Stimulated activated CD4-positive, alpha-beta T cell treated with anti-CD3 and anti-CD28 coated beads, Interleukin-15, amount 100 ng/mL, for 1 hour (primary cell): ENCODE measurements at places on chromosomes 1 and 21.

GRCh38 chr21:36454706-36455105 lies 25.2 kb downstream of the CLDN14 start:
- DNase-seq = no peak

DNA sequence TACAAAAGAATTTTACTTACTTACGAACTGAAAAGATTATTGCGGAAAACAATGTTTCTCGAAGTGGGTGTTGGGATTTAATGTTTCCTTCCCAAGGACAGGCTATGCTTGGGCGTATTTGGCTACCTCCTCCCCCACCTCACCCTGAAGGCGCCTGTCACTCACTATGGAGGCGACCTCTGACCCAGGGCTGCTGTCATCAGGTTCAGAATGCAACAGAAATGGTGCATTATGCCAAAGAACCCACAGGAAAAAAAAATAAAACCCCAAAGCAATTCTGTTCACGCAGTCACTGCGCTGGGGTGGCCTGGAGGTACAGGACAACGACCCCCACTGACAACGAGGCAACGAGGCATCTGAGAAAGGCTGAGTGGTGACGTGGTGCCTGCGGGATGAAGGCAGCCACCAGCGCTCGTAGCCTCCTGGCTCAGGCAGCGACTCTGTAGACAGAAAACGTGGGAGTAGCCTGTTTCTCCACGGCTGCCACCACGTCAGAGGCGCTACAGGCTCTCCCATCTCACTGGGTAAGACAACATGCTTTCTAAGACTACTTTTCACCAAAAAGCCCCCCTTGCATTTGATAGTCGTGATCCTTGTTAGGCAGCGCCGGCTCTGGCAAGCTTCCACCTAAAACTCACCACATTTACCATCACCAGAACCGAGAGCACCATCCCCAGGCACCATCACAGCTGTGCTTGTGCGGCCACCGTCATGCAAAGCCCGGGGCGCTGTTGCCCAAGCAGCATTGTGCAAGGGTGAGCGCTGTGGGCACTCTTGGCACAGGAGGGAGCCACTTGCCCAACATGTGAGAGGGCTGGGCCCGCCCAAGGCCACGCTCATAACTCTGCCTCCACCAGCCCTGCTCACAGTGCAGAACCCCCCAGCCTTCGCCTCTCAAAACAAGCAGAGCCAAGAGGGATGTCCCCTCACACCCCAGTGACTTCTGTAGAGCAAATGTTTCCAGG lies 14.3 kb downstream of the NADK start:
- DNase-seq = no peak

DNA sequence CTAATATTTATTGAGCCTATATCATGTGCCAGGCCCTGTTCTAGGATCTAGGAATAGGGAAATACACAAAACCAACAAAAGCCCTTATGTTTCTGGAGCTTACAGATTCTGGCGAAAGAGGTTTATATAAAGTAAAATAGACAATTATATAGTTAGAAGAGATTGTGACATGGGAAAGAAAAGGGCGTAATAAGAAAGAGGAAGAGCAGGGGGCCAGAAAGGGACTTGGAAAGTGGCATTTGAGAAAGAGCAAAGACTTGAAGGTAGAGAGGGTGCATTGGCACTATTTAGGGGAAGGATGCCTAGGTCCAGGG lies 322.5 kb upstream of the FAM78B start:
- DNase-seq = no peak

DNA sequence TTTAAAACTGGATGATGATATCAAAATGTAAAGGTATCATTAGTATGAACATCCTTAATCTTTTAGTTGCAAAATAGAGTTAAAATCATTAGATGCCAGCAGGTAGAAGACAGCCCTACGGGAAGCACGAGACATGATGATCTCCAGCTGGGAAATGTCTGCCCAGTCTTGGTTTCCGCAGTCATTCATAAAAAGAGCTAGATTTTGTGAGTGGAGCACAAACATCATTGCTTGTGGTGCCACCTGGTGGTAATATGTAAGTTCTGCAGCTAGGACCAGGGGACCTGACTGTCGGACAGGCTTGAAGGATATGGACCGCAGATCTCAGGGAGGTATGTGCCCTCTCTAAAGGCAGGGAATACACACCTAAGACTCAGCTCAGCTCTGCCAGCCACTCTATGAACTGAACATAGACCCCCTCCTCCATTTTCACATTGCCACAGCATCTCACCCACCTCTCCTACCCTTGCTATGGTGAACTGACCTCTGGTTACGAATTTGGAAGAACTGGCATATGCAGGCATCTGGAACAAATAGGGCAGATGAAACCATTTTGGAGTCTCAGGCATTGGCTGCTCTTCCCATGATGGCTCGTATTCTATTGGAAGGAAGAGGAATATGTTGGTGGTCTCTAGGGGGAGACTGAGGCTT lies 9.2 kb downstream of the FCMR start:
- no peak for DNase-seq

- DNase-seq = no peak
These were observed 7.1 kb downstream of the MEX3A start for GRCh38 chr1:156075162-156075561.

- no peak for DNase-seq
These were observed 965 bp upstream of the SH2D5 start for GRCh38 chr1:20733360-20733975.

GRCh38 chr1:22089787-22090186 lies 37.3 kb downstream of the CDC42 start:
- DNase-seq = no peak

- DNase-seq = no peak
These were observed 58.8 kb downstream of the PUM1 start for GRCh38 chr1:31006747-31007146.

DNA sequence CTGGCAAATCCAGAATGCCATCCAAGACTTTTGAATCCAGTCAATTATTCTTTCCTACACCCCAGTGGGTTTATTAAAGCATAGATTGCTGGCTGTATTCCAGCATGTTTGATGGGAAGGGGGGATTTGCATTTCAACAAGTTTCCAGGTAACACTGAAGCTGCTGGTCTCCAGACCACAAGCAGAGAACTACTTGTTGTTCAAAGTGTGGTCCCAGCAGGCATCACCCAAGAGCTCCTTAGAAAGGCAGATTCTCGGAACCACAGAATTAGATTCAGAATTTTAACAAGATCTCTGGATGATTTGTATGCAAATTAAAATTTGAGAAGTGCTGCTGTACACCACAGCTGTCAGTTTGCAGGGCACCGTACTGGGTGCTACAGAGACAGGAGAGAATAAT lies 216.3 kb upstream of the FAM78B start:
- DNase-seq = no peak

GRCh38 chr1:69305621-69306020 lies 262.1 kb upstream of the LRRC7 start:
- DNase-seq = no peak

DNA sequence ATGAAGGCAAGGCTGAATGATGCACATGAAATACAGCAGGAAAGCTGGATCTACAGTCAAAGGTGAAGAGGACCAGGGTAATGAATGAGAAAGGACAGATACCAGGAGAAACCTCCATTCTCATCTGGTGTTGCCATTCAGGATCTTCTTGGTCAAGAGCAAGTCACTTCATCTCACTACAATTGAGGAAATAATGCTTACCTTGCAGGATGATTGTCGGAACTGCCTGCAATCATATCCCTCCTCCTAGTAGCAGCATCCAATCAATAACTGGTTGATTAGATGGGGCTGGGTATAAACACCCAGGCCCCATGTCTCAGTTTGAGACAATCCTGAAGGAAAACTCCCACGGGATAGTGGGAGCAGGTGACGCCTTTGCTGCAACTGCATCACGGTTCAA lies 194.8 kb upstream of the C8B start:
- DNase-seq = no peak

DNA sequence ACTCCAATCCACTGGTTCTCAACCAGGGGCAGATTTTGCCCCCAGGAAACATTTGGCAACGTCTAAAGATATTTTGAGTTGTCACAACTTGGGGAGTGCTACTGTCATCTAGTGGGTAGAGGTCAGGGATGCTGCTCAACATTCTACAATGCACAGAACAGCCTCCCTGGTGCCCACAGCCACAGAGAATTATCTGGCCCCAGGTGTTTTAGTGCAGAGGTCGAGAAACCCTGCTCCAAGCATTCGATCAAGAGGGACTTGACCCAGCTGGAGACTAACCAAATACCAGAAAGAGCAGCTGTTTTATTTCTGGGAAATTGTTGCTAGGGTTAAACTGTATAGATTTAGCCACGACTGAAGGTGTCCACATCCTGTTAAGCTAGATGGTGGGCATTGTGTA lies 19.2 kb downstream of the CD247 start:
- DNase-seq = no peak

GRCh38 chr1:239952348-239953308 lies 139.1 kb upstream of the FMN2 start:
- no peak for DNase-seq

- no peak for DNase-seq
These were observed 41.2 kb downstream of the KIF21B start for GRCh38 chr1:200982071-200982945.

- DNase-seq = no peak
These were observed 21.3 kb downstream of the GPR137B start for GRCh38 chr1:236163463-236164153.

DNA sequence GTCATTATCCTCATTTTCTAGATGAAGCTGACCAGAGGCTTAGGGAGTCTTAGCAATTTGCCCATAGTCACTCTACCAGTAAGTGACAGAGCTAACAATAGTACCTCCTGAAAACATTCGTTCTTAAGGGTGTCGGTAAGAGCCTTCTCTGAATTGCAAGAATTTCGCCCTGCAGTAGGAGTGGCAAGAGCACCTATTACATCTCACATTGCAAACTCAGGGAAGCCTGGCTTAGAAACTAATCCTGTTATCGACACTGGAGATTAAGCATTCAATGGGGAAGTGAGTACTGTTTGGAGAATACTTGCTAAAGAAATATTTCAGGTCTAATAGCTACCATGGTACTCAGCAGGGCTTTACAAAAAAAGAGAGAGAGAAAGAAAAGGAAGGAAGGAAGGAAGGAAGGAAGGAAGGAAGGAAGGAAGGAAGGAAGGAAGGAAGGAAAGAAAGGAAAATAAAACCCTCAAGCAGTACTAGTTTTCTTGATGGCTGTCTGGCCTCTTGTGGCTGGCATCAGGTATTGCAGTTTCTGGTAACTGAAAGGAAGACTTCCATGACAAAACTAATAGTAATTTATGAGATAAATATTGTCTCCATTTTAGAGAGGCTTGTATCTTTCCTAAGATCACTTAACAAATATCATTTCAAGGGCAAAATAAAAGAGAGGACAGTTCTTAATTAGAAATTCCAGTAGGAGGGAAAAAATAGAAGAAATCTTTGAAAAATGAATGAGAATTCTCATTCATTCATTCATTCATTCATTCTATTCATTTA lies 10.4 kb downstream of the C1orf226 start:
- no peak for DNase-seq

DNA sequence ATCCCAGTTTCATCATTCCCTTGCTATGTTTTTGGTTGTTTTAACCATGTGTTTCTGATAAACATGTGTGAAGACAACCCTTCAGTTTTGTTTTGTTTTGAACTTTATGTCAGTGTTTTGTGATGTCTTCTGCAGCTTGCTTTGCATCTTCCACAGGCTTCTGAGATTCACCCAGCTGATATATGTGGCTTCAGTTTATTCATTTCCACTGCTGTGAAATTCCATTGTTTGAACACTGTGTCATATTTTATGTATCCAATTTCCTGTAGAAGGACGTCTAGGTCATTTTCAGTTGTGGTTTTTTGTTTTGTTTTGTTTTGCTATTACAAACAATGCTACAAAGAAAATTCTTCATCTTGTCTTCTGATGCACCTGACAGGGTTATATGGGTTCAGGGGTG lies 27.2 kb upstream of the SLC26A9 start:
- DNase-seq = no peak

DNA sequence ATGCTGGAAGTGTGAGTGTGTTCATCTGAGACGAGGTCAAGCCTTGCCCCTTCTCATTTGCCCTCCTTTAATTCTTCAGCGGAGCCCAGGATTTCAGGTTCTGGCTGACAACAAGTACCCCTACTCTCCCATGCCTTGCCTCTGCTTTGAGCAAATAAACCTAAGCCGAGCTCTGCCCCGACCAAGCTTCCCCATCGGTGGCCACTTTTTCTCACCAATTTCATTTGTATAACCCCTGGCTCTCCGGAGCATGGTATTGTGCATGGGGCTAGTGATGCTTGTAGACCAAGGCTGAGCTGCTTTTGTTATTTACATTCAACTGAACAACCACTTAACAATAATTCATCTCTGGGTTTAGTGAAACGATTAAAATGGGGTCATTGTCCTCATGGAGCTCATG lies 100.2 kb upstream of the RAB3GAP2 start:
- DNase-seq = no peak

GRCh38 chr1:172211221-172211620 lies 209.3 kb upstream of the C1orf105 start:
- no peak for DNase-seq

DNA sequence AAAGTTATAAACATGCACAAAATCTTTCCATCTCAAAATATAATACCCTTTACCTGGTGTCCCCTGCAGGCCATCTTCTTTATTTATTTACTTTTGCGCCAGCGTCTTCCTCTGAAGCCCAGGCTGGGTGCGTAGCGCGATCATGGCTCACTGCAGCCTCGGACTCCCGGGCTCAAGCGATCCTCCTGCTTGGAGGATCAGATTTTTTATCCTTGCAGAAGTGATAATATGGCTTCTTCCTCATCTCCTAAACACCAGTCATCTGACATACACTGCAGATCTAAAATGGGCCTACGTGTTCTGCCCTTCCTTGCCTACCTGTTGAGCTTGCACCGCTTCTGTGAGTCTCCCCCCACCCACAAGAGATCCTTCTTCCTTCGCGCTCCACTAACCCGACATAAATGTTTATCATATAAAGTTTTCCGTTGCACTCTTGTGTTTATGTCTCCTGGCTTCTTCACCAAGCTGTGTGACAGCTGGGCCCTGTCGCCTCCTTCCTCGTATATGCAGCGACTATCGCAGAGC lies 506 bp upstream of the SRP9 start:
- DNase-seq = no peak

GRCh38 chr1:173870252-173871075 lies 2.3 kb downstream of the ZBTB37 start:
- no peak for DNase-seq

GRCh38 chr1:232153652-232154051 lies 476.3 kb downstream of the SIPA1L2 start:
- no peak for DNase-seq

- no peak for DNase-seq
These were observed 9.0 kb upstream of the PRDX1 start for GRCh38 chr1:45530632-45531135.

- DNase-seq = no peak
These were observed 55.6 kb upstream of the ABCD3 start for GRCh38 chr1:94362466-94363058.

DNA sequence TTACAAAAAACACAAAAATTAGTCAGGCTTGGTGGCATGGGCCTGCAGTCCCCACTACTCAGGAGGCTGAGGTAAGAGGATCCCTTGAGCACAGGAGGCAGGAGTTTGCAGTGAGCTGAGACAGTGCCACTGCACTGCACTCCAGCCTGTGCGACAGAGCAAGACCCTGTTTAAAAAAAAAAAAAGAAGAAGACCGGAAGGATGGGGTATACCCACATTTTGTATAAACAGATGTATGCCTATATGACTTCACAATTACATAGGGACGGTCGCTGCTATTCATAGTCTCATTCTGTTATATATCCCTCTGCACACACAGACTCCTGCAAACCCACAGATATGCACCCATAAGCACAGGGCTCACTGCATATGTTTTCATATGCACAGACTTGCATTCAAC lies 12.7 kb downstream of the LCK start:
- DNase-seq = no peak
